ENCODE measurements at places on chromosomes 12 and 14.

DNA sequence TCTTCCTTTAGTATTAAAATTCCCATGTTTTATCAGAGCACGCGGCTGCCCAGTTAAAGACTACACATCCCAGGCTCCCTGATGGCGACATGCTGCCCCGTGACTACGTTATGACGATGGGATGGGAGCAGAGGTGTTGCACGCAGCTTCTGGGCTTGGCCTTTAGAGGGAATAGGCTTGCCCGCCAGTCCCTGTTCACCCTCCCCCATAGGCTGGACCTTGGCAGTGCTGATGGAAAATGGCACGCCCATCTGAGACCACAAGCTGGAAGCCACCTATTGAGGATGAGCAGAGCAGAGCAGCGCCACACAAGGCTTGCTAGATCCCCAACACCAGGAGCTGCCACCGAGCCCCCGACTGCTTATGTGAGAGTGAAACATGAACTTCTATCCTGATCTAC lies 24.7 kb downstream of the TTC7B start:
- no peak for DNase-seq
- no peaks in the 10 kb centered on the region for H3K27me3 ChIP-seq
- no peak overlapping the region for H3K27ac ChIP-seq
- no peaks in the 10 kb centered on the region for H3K36me3 ChIP-seq
- no peak overlapping the region for H3K4me3 ChIP-seq
- no peaks in the 10 kb centered on the region for H3K4me1 ChIP-seq

GRCh38 chr12:84802161-84802560 lies 110.4 kb downstream of the SLC6A15 start:
- DNase-seq, result no peak
- no peaks in the 10 kb centered on the region for H3K36me3 ChIP-seq
- no peaks in the 10 kb centered on the region for H3K27me3 ChIP-seq

DNA sequence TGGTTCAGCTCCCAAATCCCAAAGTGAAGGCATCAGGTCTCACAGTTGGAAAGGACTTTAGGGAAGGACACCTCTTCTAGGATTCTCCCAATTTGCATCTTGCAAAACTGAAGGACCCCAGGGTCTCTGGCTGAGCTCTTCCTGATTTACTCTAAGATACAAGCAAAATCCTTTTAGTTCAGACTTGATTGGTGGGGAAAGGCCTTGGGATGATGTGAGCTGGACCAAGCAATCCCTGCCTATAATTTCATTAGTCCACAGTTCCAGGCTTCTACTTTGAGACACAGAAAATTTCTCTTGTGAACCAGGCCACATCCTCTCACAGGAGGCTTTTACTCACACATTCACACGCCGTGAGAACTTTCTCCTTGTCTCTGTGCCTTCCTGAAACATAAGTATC lies 23.6 kb upstream of the VWF start:
- H3K27me3 ChIP-seq, result peaks cover 18% of the 10 kb centered on the region
- DNase-seq, result no peak
- no peak overlapping the region for H3K27ac ChIP-seq
- peaks cover 5% of the 10 kb centered on the region for H3K4me1 ChIP-seq
- H3K4me3 ChIP-seq, result no peak overlapping the region
- H3K36me3 ChIP-seq, result no peaks in the 10 kb centered on the region

GRCh38 chr12:48997719-48998496 lies 1.3 kb downstream of the DDN start:
- peaks cover 14% of the 10 kb centered on the region for H3K36me3 ChIP-seq
- peak overlapping the region; percentile 43 for H3K27ac ChIP-seq
- H3K4me3 ChIP-seq, result peak overlapping the region; percentile 85
- H3K4me1 ChIP-seq, result peaks cover 41% of the 10 kb centered on the region
- no peak for DNase-seq

DNA sequence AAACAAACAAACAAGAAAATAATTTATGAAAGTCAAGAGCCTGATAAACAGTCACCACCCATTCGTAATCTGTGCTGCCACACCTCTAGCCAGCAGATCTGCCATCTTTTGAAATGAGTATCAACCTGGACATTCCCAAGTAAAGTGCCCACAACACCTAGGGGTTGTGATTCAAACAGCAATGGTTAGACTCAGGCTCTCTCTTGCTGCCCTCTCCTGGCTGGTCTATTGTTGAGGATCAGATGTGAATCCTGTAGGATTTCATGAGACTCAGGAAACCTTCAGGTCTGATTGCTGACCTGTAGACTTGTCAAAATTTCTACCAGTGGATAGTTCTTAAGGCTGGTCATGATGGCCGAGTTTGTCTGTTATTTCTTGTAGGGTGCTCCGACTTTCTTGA lies 26.8 kb downstream of the DGLUCY start:
- H3K36me3 ChIP-seq, result no peaks in the 10 kb centered on the region
- H3K27me3 ChIP-seq, result no peaks in the 10 kb centered on the region
- H3K4me1 ChIP-seq, result peaks cover 32% of the 10 kb centered on the region
- peak overlapping the region; percentile 1 for H3K27ac ChIP-seq
- H3K4me3 ChIP-seq, result no peak overlapping the region
- DNase-seq, result no peak

GRCh38 chr14:103819503-103820307 lies 27.7 kb downstream of the PPP1R13B start:
- H3K4me1 ChIP-seq, result peaks cover 34% of the 10 kb centered on the region
- H3K36me3 ChIP-seq, result no peaks in the 10 kb centered on the region
- H3K27me3 ChIP-seq, result no peaks in the 10 kb centered on the region
- no peak for DNase-seq

DNA sequence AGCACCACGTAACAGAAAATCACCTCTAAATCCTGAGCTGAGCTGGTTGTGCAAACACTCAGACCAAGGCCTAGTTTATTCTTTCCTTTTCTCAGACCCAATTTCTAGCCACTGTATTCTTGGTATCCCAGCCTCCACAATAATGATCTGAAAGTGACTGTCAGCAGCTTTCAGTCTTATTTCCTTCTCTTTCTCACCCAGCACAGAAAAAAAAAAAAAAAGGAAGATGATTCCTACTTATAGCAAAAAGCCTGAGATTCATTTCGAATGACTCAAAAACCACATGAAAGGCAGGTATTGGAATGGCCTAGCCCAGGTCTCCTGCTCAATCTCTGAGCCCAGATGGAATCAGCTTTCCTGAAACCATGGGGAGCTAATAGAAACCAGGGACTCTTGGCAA lies 298.6 kb upstream of the PPFIA2 start:
- no peaks in the 10 kb centered on the region for H3K36me3 ChIP-seq
- H3K27me3 ChIP-seq, result no peaks in the 10 kb centered on the region
- H3K4me3 ChIP-seq, result no peak overlapping the region
- H3K4me1 ChIP-seq, result no peaks in the 10 kb centered on the region
- DNase-seq, result no peak

GRCh38 chr14:69705706-69706105 lies 61.2 kb upstream of the SRSF5 start:
- no peak overlapping the region for H3K27ac ChIP-seq
- peaks cover 34% of the 10 kb centered on the region for H3K4me1 ChIP-seq
- H3K4me3 ChIP-seq, result peak overlapping the region; percentile 31
- H3K36me3 ChIP-seq, result peaks cover 9% of the 10 kb centered on the region
- DNase-seq, result no peak
- no peaks in the 10 kb centered on the region for H3K27me3 ChIP-seq

DNA sequence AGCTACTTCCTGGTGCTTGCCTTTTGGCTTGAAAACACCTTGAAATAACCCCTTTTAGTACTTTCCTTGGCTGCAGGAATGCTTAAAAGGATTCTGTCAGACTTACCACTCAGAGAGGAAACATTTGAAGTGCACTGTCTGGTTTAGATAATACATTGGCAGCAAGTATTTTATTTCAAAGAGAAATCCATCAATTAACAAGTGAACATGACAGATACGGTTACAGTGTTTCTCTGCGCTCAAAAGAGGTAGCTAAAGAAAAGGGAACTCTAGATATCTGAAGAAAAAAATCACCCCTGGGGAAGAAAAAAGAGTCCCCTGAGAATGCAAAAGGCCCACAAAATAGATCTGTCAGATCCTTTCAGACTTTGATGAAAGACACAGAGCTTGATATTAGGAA lies 421.9 kb downstream of the LRFN5 start:
- no peaks in the 10 kb centered on the region for H3K36me3 ChIP-seq
- no peaks in the 10 kb centered on the region for H3K4me1 ChIP-seq
- no peak for DNase-seq
- no peak overlapping the region for H3K4me3 ChIP-seq
- H3K27ac ChIP-seq, result no peak overlapping the region
- no peaks in the 10 kb centered on the region for H3K27me3 ChIP-seq

DNA sequence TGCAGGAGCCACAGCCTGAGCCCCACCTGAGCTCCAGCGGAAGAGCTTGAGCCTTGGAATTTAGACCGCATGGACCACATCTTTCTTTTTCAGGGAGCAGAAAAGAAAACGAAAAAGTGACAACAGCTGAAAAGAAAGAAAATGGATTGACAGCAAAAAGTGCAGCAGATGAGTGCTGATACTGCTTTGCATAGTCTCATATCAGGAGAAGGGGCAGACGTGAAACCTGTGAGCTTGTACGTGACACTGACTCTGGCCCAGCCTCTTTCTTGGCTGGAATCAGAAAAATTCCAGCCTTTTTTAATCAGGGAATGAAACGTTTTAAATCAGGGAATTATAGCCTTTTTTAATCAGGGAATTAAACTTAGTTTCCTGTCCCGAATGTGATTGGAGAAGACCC lies 1296.5 kb downstream of the TMEM121 start:
- no peaks in the 10 kb centered on the region for H3K36me3 ChIP-seq
- H3K27ac ChIP-seq, result no peak overlapping the region

DNA sequence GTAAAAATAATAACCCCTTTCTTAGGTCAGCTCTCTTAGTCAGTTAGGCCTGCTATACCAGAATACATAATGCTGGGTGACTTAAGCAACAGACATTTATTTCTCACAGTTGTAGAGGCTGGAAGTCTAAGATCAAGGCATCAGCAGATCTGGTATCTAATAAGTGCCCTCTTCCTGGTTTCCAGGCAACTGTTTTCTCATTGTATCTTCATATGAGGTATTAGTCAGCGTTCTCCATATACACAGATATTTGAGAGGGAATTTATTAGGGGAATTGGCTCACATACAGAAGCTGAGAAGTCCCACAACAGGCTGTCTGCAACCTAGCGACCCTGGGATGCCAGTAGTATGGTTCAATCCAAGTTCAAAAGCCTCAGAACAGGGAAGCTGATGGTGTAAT lies 896.0 kb downstream of the GALC start:
- no peak overlapping the region for H3K4me3 ChIP-seq
- no peak for DNase-seq
- no peaks in the 10 kb centered on the region for H3K27me3 ChIP-seq

- DNase-seq, result no peak
- no peak overlapping the region for H3K4me3 ChIP-seq
- no peak overlapping the region for H3K27ac ChIP-seq
- H3K36me3 ChIP-seq, result no peaks in the 10 kb centered on the region
- H3K27me3 ChIP-seq, result peaks cover 6% of the 10 kb centered on the region
Measured at GRCh38 chr14:33370426-33370825, 431.7 kb downstream of the NPAS3 start.

DNA sequence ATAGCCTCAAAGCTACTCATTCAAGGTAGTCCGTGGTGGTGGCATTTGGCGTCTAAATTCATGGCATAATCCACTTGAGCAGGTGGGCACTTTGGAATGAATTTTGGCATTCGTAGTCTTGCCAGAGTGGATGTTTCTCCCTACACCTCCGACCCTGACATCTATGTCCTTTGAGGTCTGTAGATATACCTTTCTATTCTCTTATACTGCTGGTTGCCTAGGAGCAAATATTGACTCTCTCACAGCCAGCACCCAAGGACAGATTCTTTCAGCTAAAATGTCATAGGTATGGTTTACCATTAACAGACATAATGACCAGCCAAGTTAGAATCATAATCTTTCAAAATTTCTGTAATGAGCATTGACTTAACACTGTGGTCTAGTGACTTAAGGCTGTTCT lies 47.4 kb upstream of the FLRT2 start:
- H3K27ac ChIP-seq, result no peak overlapping the region
- no peaks in the 10 kb centered on the region for H3K36me3 ChIP-seq
- no peak overlapping the region for H3K4me3 ChIP-seq
- no peak for DNase-seq
- H3K27me3 ChIP-seq, result no peaks in the 10 kb centered on the region
- no peaks in the 10 kb centered on the region for H3K4me1 ChIP-seq

DNA sequence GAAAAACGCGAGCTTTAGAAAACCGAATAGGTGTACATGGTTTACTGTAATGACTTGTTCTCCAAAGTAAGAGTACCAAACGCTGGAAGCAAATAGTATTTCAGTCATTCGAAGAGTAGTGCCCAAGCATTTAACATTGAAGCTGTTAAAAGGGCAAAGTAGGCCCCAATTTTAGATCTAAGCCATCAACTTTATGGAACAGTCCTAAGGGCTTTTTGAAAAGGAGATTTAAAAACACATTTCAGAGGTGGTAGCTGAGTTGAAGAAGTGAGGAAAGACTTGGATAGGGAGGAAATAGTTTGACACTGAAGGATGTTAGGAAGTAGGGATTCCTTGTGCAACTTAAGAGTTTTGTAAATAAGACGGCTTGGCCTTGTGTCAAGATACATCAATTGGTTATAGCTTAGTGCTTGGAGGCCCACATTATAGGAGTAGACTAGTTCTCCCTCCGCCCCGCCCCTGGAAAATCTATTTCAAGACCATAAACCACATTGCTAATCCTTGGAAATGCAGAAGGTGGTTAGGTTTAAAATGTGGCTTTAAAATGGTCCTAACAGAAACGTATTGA lies 783 bp upstream of the TUBA1B start:
- H3K4me1 ChIP-seq, result peaks cover 35% of the 10 kb centered on the region
- H3K4me3 ChIP-seq, result peak overlapping the region; percentile 98
- no peak for DNase-seq

DNA sequence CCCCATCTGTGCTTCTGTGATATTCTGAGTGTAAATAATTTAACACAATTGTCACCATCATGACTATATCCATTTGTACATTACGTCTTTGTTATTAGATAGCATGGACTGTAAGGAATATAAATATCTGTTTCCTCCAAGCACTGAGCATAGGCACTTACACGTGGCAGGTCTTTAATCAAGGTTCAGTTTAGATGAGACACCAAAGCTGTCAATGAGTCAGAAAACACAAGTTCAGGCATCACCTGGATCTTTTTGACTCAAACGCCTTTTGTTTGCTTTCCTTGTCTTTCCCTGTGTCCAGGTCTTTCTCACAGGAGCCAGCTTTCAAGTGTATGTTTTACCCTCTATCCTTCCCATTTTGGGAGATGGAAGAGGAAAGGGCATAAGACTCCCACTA lies 163.2 kb upstream of the CCDC198 start:
- DNase-seq, result no peak
- peaks cover 4% of the 10 kb centered on the region for H3K27me3 ChIP-seq
- no peaks in the 10 kb centered on the region for H3K4me1 ChIP-seq
- no peak overlapping the region for H3K27ac ChIP-seq

DNA sequence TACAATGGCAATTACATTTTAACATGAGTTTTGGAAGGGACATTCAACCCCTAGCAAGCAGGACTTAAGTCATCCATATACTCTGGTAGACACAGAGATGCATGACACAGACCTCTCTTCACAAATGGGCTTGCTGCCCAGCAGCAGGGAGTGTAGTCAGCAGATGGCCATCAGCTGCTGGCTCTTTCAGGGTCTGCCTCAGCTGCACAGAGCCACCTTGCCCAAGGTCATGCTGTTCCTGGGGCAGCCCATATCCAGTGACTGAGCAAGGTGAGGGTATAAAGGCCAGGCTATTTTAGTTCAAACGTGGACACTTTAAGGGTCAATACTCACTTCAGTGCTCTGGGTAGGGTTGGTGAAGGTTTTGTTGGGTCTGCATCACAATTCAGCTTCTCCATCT lies 58.3 kb upstream of the JDP2 start:
- H3K27me3 ChIP-seq, result peaks cover 19% of the 10 kb centered on the region
- peaks cover 2% of the 10 kb centered on the region for H3K36me3 ChIP-seq
- H3K4me3 ChIP-seq, result no peak overlapping the region
- no peak overlapping the region for H3K27ac ChIP-seq
- H3K4me1 ChIP-seq, result peaks cover 2% of the 10 kb centered on the region

- peak overlapping the region; percentile 100 for H3K27ac ChIP-seq
- H3K4me3 ChIP-seq, result peak overlapping the region; percentile 94
- DNase-seq, result no peak
- peaks cover 23% of the 10 kb centered on the region for H3K36me3 ChIP-seq
Measured at GRCh38 chr14:22537436-22538310, 51.4 kb downstream of the DAD1 start.
